IPS DF 19.7 (cell line): ENCODE measurements at places on chromosomes 11 and 22.

- no peak for DNase-seq
Measured at GRCh38 chr11:74683941-74684481, 47.2 kb downstream of the CHRDL2 start.

- no peak for DNase-seq
Measured at GRCh38 chr22:26023104-26023775, 146.0 kb upstream of the SEZ6L start.

GRCh38 chr11:206526-207207, 532 bp downstream of the BET1L start:
- DNase-seq: no peak

DNA sequence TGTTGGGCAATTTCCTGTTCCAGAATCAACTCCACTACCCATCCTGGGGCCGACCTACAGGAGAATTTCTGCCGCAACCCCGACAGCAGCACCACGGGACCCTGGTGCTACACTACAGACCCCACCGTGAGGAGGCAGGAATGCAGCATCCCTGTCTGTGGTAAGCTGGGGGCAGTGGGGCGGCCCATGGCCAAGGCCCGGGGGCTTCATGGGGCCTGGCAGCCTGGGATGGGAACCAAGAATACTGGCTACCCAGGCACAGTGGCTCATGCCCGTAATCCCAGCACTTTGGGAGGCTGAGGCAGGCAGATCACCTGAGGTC, 4.3 kb downstream of the F2 start:
- DNase-seq: no peak

DNA sequence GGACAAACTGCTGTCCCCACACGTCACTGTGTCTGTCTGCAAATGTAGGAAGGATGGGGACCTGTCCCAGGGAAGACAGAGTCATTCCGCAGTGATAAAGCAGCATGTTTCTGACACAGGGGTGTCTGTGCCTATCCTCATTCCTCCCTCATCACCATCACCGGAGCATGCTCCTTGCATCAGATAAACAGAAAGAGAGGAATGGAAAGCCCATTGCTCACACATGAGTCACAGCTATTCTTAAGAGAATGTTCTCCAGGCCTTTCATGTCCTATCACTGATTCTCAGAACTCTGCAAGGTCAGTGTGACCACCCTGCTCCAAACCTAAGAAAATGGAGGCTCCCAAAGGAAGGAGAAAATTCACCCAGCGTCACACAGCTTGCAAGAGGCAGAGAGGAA, 38.9 kb downstream of the ZNF195 start:
- DNase-seq: no peak

- no peak for DNase-seq
Measured at GRCh38 chr22:38243007-38243765, 29.6 kb downstream of the TMEM184B start.

- DNase-seq: no peak
Measured at GRCh38 chr11:7571640-7572000, 57.8 kb downstream of the PPFIBP2 start.

GRCh38 chr22:39917197-39917643, 16.3 kb downstream of the GRAP2 start:
- DNase-seq: no peak

GRCh38 chr11:105763594-105763993, 153.7 kb downstream of the GRIA4 start:
- DNase-seq: no peak

DNA sequence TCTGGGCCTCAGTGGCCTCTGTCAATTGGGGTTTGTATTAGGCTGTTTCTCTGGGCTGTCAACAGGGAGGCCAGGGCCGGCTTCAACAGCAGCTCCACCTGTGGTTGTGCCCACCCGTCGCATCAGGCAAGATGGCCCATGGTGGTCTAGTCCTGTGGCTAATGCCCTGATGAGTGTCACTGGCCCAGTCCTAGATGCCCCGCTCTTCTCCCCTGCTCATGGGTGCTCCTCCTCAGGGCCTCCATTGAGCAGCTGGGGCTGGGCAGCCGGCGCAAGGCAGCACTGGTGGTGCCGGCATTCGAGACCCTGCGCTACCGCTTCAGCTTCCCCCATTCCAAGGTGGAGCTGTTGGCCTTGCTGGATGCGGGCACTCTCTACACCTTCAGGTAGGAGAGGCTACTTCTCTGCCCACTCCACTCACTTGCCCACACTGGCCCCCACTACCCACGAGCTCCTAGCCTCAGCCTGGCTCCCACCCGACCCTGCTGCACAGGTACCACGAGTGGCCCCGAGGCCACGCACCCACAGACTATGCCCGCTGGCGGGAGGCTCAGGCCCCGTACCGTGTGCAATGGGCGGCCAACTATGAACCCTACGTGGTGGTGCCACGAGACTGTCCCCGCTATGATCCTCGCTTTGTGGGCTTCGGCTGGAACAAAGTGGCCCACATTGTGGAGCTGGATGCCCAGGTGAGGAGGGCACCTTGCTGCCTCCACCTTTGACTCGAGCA, 5.4 kb downstream of the LARGE2 start:
- no peak for DNase-seq

GRCh38 chr11:65417702-65418430, 4.7 kb upstream of the NEAT1 start:
- no peak for DNase-seq

DNA sequence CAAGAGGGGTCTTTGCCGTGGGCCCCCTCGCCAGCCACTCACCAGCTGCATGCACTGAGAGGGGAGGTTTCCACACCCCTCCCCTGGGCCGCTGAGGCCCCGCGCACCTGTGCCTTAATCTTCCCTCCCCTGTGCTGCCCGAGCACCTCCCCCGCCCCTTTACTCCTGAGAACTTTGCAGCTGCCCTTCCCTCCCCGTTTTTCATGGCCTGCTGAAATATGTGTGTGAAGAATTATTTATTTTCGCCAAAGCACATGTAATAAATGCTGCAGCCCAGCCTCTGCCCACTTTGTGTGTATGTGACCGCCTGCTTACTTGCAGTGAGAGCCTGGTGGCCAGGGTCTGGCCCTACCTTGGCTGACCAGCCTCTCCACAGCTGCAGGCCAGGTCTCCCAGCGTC, 2.8 kb upstream of the CRACR2B start:
- DNase-seq: no peak

- no peak for DNase-seq
Measured at GRCh38 chr11:46930089-46930488, 6.5 kb upstream of the CSTPP1 start.

- no peak for DNase-seq
Measured at GRCh38 chr11:47434011-47434786, 8.0 kb upstream of the PSMC3 start.

GRCh38 chr22:39349967-39350726, at the start of gene SYNGR1:
Gene SYNGR1, plus strand, starts transcription at chr22:39349991. Its CDS starts 20 bp downstream, at chr22:39350011.
- no peak for DNase-seq

GRCh38 chr11:6992026-6992425, 28.1 kb downstream of the ZNF214 start:
- no peak for DNase-seq

DNA sequence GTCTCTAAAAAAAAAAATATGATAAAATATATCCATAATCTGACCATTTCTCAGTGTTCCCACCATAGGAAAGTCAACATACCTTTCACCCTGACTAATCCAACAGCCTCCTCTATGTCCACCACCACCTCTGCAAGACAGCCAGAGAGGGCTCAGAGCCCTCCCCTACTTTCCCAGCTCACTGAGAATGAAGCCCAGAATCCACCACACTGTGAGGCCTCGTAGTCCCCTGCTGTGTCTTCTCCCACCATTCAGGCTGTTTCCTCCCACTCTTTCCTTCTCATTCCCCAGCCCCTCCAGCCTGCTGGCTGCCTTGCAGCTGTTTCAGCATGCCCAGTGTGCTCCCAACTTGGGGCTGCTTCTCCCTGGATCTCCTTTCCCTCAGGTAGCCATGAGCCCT, 27.0 kb downstream of the SGSM3 start:
- DNase-seq: no peak

DNA sequence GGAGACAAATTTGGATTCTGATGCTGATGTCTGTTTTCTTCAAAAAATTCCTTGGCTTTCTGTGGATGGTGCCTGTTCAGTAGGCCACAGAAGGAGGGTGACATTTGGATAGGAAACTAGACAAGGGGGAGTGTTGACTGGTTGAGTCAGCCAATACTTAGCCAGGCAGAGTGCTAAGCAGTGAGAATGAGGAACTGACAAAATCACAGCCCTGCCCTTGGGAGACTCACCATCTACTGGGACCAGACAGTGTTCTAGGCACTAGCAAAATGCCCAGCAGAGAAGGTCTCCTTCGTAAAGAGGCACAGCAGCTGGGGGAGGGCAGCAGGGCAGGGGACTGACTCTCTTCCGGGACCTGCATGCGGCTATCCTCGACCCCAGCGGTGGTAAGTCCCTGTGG, 190.2 kb downstream of the DSCAML1 start:
- DNase-seq: no peak

DNA sequence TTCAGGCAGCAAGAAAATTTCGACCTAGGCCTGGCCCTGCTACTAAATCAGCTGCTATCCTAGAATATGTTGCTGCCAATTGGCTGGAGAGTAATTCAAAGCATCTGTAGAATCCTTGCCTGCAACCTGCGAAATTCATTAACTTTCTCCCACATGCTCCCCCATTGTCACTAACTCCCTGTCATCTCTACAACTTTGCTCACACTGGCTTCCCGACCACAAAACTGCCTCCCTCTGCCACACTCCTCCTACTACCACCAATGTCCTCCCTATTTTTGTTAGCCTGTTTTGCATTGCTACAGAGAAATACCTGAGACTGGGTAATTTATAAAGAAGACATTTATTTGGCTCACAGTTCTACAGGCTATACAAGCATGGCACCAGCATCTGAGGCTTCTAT, 570.6 kb downstream of the INSC start:
- DNase-seq: no peak

DNA sequence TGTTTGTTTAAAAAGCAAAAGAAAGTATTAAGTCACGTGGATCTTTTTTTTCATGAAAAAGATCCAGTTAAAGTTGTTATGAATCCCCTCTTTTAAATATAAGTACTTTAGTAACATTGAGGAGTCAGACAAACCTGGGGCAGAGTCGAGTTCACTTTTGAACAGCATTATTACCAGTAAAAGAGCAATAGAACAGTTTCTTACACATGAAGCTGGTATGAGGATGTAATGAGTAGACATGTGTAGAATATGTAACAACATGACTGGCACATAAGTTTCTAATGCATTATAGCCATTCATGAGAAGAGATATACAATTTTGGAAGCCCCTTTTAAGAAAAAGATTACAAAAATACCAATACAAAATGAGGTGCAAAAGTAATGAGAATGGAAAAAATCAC, 7.6 kb upstream of the MUC15 start:
- no peak for DNase-seq

- peak; percentile 70 for DNase-seq
Measured at GRCh38 chr11:67356864-67357561, 3.7 kb upstream of the POLD4 start.
